Lung microvascular endothelial cell (primary cell): ENCODE measurements at places on chromosomes 4 and X. TPM values are rescaled to one million over a fixed set of nuclear protein-coding genes. Genes with fewer than 3 reads are reported as not detected.

The SPANXB1 gene
- not detected in 2 replicates for total RNA-seq

The EDA2R gene
- 0.60 and 1.5 TPM in 2 replicates for total RNA-seq

The TREX2 gene
- total RNA-seq = 4.4 and 7.7 TPM in 2 replicates

The PHOX2B gene
- total RNA-seq = not detected in 2 replicates

The SLC6A14 gene
- total RNA-seq = not detected in 2 replicates

The DIAPH2 gene
- total RNA-seq = 13.1 and 13.5 TPM in 2 replicates

The IQSEC2 gene
- 0.20 and 0.44 TPM in 2 replicates for total RNA-seq

The SLC7A11 gene
- 5.4 and 20.9 TPM in 2 replicates for total RNA-seq

The CSAG1 gene
- not detected in 2 replicates for total RNA-seq

The ABCB7 gene
- 21.4 and 27.7 TPM in 2 replicates for total RNA-seq

The RAI2 gene
- 1.1 and 3.4 TPM in 2 replicates for total RNA-seq

The FOXP3 gene
- total RNA-seq = not detected in 2 replicates

The ATP2B3 gene
- total RNA-seq = not detected in 2 replicates

The ANKRD37 gene
- 5.7 and 29.6 TPM in 2 replicates for total RNA-seq

The F9 gene
- not detected in 2 replicates for total RNA-seq

The MAGEB10 gene
- not detected in 2 replicates for total RNA-seq

DNA sequence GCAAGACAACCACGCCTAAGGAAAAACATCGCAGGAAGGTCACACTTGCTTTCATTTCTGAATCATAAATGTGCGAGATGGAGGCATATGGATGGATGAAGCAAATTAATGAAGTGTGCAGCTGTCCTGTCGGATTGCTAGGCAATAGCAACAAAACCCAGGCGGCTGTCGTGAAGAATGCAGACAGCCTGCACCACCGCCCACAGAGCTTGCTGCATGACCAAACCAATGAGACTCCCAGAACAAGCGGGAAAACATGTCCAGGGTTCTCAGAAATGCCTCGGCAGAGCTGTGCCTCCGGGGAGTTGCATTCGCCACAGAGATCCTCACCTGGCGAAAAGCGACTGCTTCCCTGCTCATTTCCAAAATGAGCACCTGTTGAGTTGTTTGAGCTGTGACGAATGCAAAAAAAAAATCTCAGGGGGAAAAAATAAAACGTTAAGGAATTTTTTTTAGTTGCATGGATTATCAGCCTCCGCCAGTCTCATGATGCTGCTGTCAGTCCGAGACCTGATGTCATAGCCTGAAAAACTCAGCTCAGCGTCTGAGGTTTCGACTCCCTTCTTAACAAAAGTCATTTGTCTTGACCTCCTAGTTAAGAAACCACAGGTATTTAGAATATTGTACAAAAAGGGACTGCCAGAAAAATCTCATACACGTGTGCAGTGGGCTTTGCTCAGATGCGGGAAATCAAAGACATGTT is 155.5 kb upstream of the MXRA5 start:
- DNase-seq = no peak

DNA sequence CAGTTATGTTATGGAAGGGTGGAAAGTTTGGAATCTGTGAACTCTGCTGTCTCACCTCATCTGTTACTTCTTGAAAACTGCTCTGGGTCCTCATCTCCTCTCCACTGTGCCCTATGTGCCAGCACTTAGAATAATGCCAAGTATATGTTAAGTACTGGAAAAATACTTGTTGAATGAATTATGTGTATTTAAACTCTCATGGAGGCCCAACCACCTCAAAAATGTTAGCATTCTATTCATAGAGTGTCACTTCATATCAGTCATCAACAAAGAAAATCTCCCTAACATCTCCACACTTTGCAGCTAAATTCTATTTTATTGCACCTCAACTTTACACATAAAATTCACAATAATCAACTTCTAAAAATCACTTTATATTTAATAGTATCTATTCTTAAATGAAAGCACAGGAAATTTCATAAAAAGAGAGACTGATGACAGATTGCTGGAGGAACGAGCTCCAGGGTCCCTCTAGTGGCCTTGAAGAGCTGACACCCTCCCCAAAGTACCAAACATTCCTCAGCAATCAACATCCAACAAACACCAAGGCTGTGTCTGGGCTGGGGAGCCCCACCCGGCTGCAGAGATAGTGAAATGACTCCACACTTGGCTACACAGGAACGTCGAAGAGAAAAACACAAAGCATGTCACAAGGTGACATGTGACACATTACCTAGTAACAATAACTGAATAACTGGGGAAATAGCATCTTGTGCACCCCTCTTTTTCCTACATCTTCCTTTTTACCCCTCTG is 45.8 kb downstream of the SLC39A8 start:
- DNase-seq = peak; percentile 55

DNA sequence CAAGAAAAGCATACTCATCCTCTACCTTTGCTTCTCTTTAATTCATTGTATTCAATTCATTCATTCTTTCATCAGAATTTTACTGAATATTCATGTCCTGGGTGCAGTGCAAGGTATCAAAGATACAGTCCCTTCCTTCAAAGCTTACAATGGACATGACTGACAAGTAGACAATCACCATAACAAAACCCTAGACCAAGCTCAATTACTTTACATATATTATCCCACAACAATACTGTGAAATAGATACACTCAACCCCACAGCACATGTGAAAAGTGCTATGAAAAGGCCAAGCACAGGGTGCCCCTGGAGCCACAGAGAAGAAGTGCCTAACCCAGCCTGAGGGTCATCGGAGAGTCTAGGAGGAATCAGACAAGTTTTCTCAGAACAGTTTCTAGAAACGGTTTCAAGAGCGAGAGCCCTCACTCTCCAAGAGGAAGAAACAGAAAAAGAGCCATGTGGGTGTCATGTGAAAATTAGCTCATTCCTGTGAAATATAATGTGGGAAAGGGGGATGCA is 15.3 kb downstream of the AMBN start:
- no peak for DNase-seq

GRCh38 chr4:171954650-171955049 is 141.4 kb downstream of the GALNTL6 start:
- DNase-seq = no peak

DNA sequence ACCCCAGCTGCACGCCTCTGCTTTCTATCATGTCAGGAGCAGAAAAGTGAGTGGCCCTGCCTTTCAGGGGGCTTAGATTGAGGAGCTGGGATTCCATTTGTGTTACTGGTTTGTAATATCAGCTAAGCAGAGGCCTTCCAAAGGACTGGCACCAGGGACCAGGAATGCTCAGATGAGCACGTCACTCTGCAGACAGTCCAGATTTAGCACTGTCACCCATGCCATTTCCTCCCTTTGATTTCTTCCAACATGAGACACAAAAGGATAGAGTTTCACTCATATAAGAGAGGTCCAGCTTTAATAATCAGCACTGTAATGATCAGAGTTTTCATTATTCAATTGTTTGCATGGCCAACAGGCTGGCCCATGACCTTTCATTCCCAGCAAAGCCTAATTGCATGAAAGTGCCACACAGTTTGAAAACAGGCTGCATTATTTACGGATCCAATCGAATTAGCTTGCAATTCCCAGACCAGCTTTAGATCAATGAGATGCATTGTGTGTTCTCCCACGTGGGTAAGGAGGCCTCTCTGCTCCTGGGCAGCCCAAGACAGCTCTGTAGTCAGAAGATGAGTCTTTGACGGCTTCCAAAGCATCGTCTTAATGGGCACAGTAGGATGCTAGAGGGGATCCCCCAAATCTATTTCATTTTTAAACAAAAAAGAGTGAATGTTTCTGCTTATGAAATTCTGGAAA is 9.8 kb upstream of the SLC2A9 start:
- DNase-seq = no peak

- no peak for DNase-seq
Observed at GRCh38 chr4:150578745-150579501, 3.0 kb upstream of the MAB21L2 start.

DNA sequence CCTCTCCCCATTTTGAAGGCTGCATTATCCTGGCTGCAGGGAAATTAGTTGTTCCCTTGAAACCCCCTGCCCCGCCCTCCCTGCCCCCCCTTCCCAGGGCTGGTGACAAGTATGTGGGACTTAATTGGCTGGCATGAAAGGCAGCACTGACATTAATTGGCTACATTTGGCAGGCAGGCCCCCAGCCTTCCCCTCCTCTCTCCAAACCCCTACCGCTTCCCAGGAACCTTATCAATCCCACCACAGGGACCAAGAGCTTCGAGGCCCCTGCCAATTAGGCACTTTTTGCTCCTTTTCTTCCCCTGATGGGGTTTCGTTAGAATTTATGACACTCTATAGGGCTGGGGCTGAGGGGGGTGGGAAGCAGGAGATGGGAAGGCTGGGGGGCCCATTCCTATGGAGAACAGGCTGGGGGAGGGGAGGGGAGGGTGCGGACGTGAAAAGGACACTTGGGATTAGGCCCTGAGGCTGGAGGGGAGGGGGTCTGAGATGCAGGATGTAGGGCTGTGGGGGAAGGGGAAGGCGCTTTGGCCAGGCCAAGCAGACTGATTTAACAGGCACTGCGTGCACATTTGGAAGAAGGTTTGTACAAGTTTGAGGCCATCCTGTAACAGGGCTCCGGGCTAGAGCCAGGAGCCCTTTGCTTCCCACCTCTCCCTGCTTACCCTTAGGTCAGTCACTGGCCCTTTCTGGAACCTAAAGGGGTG is 52.2 kb downstream of the EFNB1 start:
- DNase-seq = no peak

DNA sequence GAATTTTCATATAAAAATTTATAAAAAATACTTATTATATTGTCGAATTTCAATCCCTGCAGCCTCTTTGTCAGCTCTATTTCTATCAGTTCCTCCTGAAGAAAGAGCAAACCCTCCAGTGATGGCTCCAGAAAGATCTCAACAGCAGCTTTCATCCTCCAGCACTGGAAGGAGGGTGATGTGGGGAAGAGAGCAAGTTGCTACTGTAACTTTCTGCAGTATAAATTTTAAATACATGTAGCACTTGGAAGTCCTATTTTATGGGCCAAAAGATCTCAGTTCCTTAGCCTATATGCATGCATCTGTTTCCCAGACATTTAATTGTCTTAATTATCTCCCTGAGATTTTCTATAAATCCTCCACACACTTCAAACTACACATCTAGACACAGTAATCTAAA is 13.7 kb upstream of the ODAM start:
- DNase-seq = no peak

- no peak for DNase-seq
Observed at GRCh38 chr4:48337731-48338130, 3.6 kb upstream of the SLAIN2 start.

DNA sequence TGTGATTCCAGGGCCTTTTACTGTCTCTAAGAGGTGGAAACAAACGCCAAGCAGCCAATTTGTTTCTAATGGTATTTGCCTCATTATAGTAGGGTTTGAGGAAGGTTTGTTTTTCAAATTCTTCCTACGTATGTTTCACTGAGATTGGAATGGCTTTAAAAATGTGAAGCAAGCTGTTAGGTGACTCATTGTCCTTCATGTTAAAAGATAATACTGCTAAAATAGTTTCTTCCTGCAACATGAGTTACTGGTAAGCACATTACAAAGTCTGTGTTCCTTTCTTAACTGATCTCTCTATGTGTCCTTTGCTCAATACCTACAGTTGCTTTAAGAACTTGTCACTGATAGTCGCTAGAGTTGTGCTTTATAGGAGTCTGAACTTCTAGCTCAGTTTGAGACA is 1183.9 kb downstream of the RPA4 start:
- no peak for DNase-seq

DNA sequence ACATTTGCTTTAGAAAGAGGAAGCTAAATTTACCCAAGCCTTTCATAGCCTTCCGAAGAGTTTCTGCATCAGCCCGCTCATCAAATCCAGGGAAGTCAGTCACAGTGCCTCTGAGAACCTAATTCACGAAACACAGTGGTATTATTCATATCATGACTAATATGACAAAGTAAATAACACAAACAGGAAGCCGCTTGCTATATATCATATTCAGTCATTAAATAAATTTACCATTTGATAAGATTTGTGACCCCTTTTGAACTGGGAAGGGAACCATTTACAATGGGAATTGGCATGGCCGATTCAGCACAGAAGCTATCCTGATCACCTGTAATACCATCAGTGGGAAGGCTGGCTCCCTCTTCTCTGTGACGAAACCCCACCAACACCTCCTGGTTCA is 10.5 kb downstream of the ANXA5 start:
- DNase-seq = no peak

- DNase-seq = no peak
Observed at GRCh38 chrX:129836827-129837226, 6.9 kb downstream of the ZDHHC9 start.

DNA sequence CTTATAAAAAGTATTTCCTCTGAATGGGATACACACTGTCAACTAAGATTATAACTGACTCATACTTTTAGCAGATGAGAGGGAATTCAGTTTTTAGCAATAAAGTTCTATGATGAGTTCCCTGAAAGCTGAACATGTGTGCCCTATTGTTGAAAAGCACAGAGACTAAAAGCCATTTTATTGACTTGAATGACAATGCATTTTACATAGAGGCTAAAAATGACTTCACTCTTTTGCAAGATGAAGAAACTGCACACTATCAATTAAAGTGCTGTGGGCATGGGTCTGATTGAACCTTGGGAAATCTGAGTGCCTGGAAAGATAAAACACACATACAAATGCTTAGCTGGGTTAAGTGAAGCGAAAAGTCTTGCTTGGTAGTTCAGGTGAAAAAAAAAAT is 633.4 kb downstream of the PDHA2 start:
- no peak for DNase-seq

GRCh38 chr4:183588691-183589090 is 70.3 kb downstream of the RWDD4 start:
- no peak for DNase-seq

- no peak for DNase-seq
Observed at GRCh38 chr4:94591289-94591688, 139.5 kb downstream of the PDLIM5 start.

DNA sequence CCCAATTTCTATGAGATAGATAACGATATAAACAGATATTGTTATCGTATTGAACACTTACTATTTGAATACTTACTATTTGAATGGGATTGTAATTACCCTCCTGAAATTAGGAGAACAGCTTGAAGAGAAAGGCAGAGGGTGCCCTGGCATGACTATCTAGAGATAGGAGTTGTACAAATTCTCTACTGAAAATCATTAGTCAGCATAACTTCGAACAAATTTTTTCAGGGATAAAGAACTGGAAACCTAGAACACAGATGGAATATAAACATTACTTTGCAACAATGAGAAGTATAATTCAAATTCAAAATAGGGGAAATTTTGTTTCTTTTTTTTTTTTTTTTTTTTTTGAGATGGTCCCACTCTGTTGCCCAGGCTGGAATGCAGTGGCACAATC is 1096.8 kb downstream of the C4orf33 start:
- no peak for DNase-seq

GRCh38 chrX:130091980-130092522 is 18.2 kb downstream of the ELF4 start:
- no peak for DNase-seq

DNA sequence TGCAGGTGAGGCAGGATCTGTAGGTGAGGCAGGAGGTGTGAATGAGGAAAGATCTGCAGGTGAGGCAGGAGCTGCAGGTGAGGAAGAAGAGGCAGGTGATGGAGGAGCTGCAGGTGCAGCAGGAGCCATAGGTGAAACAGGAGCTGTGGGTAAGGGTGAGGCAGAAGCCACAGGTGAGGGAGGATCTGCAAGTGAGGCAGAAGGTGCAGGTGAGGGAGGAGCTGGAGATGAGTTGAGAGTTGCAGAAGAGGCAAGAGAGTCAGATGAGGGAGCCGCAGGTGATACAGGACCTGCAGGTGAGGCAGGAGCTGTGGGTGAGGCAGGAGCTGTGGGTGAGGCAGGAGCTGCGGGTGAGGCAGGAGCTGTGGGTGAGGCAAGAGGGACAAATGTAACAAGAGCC is 27.1 kb upstream of the PNMA3 start:
- DNase-seq = no peak

GRCh38 chr4:17846266-17846665 is 35.5 kb downstream of the NCAPG start:
- DNase-seq = no peak

- DNase-seq = no peak
Observed at GRCh38 chr4:79164907-79165610, 160.8 kb downstream of the NAA11 start.
